GM04504 (cell line): ENCODE measurements at places on chromosomes 12 and 14.
A peak's percentile ranks its signal among the peaks of the same experiment; 100 is the strongest.

- no peak for DNase-seq
These were observed 67.1 kb upstream of the HIF1A start for GRCh38 chr14:61628016-61628725.

DNA sequence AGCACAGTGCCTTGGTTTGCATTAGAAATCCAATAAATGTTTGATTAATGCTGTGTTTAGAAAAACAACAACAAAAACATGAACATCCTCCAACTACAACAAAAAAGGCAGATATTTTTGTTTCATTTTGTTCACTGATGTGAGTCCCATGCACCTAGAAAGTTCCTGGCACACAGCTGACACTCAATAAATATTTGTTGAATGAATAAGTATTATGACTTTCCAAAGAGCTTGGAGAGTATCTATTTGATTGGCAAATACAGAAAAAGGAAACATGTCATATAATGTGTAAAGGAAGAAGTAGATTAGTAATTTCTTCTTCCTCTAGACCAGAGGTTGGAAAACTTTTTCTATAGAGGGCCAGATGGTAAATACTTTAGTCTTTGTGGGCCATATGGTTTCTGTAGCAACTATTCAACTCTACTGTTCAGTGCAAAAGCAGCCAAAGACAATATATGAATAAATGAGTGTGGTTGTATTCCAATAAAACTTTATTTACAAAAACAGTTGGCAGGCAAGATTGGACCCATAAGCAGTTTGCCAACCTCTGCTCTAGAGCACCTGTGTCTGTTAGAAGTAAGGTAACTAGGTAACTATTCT lies 312.3 kb upstream of the DIO2 start:
- peak; percentile 10 for DNase-seq

GRCh38 chr14:103500148-103500990 lies 22.3 kb downstream of the CKB start:
- no peak for DNase-seq

DNA sequence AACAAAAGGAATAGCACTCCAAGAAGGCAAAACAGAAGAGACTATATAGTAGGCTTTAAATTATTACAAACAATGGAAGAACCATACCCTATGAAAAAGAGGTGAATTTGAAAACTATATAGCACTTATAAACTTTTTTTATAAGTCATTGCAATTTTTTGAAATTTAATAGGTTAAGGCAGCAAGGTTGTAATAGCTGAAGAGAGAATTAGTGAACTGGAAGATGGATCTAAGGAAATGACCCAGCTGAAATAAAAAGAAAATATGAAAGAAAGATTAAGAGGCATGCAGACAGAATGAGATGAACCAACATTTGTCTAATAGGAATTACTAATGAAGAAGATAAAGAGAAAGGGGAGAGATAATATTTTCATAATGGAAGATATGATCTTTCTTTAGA lies 9.8 kb downstream of the TESC start:
- DNase-seq = no peak

DNA sequence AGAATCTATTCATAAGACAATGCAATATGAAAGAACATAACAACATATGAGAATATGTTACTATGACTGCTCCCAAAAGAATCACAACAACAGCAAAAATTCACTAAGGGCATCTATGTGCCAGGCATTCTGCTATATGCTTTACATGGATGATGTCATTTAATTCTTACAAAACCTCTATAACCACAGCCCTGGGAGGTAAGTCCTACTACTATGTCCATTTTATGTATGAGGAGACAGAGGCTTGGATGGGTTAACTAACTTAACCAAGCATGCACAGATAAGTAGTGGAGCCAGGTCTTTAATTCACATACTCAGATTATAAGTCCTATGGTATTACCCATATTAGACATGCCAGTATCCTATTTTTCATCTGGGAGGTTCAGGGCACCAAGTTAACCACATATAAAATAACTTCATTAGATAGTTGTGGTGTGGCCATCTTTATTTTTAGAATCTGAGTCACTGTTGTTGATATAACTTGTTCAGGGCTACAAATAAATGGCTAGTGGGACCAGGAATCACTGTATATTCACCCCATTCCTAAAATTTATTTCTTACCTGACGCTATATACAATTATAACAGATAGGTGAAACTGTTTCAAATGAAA lies 33.2 kb upstream of the RAD51AP1 start:
- no peak for DNase-seq

GRCh38 chr12:49930515-49931288 lies 19.8 kb upstream of the AQP2 start:
- peak; percentile 21 for DNase-seq

DNA sequence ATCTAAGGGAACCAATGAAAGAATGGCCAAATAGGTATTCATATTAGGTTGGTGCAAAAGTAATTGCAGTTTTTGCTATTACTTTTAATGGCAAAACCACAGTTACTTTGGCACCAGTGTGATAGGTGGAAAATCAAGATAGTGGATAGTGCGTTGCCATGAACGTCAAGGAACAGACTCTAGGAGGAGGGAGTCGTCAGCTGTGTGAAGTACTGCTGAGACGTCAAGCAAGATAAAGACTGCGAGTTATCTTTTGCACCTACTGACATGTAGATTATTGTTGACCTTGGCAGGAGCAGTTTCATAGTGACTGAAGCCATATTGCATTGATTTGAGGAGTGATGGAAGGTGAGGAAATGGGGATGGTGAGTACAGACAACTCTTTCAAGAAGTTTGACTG lies 8.3 kb downstream of the YLPM1 start:
- no peak for DNase-seq

DNA sequence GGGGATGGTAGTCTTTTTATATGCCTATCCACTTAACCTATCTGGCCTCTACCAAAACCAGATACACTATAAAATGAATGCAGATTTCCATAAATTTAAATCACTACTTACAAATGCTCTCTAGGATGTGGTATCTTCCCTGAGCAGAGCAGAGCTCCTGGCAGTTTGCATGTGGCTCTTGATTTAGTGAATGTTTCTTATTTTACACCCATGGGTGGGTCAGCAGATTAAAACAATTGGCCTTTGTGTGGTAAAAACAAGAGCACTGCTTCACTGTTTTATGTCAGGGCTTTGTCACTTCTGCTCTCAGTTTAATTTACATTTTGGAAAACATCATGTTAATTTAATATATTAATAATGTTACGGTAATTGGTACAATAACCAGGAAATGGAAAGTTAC lies 5.5 kb downstream of the TAS2R19 start:
- no peak for DNase-seq

DNA sequence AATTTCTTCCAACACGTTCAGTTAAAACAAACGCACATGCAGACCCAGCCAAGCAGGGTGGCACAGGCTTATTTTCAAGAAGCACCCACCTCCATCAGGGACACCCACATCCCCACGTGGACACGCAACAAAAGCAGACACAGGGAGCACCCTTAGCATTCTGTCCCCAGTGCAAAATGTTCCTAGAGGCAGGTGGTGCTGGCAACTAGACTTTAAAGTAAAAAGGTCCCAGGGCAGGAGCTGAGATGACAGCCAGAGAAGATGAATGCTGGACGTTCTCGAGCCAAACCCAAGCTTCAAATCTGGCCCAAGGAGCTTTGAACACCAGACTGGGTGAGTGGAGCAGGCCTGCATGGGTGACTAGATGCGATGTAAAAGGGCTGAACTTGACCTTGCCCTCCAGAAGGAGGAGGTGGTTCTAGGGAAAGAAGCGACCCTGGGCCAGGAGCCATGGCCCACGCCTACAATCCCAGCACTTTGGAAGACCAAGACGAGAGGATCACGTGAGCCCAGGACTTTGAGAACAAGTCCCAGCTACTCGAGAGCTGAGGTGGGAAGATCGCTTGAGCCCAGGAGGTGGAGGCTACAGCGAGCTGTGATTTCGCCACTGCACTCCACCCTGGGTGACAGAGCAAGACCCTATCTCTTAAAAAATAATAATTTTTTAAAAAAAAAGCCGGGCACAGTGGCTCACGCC lies 47.3 kb downstream of the KDM2B start:
- DNase-seq = no peak

DNA sequence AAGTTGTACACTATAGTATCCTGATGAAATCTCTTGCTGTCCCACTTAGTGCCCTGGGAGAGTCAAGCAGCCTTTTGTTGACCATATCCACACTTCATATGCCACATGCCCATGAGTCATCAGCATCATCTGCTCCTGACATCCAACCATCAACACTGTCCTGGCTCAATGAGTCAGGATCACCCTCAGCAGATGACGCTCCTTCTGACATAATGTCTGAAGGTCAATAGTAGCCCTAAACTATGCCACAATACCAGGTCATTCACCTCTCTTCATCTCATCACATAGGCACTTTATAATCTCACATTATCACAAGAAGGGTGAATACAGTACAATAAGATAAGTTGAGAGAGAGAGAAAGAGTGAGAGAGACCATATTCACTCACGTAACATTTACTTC lies 369.0 kb upstream of the FAR2 start:
- DNase-seq = peak; percentile 20

DNA sequence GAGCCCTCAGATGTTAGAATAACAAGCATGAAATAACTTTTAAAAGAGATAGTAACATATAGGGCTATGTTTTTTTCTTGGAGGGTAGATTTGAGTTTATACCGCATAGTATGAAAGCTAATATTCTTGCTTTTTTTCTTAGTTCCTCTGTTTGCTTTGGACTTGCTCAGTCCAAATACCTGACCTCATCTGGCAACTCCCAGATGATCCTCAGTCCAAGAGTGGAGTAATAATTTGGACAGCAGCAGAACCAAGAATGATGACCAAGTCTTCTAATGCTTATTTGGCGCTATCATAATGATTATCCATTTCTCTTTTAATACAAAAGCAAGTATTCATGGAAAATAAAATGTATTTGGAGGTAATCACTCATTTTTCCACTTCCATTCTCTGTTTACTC lies 45.6 kb downstream of the GUCY2C start:
- DNase-seq = no peak

DNA sequence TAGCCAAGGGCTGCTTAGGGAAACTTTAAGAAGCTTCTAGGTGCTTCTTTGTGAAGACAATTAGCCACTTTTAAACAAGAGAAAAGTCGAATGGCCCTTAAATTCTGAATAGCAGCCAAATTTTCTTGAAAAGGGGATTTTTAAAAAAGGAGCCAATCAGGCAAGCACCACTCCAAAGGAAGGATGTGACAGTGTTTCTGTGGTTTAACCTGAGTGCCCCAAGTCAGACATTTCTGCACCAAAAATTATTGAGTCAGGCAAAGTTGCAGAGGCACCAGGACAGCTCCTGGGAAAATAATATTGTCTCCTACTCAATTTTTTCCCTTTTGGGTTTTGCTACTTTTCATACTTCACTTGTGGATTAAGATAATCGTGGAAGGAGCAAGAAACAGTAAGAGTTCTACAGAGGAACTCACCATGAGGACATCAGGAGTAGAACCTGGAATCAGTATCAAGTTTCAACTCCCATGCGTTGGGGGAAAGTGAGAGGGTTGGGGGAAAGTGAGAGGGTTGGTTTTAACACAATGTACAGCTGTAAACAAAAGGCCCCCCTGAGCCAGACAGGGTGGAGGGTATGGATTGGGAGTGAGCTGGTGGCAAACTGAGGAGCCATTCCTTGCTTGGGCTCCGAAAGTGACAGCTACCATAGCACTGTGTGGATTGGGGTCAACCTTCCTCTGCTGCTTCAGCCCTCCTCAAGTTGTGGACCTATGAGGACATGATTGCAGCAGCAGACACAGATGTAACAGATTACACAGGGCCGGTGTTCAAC lies 90.8 kb downstream of the SLC38A1 start:
- no peak for DNase-seq

DNA sequence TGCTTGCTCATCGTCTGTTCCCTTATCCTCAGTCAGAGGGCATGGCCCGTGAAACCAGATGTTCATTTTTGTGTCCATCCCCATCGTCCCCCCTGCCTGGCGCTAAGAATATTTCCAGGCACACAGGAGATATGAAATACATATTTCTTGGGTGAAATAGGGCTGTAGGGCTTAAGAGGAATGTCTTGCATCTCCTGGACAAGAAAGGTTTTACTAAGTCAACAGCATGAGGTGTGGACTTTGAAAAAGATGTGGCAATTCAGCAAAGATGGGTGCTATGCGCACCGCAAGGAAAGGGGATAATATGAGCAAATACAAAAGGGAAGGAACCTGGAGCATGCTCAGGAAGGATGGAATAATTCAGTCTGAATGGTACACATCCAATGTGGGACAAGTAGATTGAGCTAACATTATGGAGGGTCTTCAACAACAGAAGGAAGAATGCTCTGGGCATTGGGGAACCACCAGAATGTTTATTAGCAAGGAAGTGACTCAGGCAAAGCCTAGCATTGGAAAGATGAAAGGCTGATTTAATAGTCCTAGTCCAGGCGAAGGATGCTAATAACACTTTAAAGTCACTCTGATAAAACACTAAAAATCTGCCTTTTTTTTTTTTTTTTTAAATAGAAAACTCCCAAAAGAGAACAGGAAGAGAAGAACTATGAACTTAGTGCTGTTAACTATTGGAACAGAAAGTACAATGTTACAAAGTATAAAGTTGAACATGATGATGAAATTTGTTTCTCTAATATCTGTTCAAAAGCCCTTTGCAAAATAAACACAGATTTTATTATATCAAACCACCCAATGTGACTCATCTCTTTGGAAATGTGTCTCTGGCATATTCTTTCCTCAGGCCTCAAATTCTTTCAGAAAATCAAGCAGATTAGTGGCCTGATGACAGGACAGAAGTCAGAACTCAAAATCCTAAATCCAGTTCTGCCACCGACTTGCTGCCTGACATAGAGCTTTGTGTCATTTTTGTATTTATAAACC lies 449.5 kb downstream of the BCAT1 start:
- peak; percentile 3 for DNase-seq

- no peak for DNase-seq
These were observed 250.1 kb downstream of the DIO2 start for GRCh38 chr14:79961197-79961596.

- DNase-seq = no peak
These were observed 65.0 kb upstream of the ASPG start for GRCh38 chr14:104020471-104020870.

GRCh38 chr12:83432176-83432719 lies 745.5 kb downstream of the TMTC2 start:
- no peak for DNase-seq

DNA sequence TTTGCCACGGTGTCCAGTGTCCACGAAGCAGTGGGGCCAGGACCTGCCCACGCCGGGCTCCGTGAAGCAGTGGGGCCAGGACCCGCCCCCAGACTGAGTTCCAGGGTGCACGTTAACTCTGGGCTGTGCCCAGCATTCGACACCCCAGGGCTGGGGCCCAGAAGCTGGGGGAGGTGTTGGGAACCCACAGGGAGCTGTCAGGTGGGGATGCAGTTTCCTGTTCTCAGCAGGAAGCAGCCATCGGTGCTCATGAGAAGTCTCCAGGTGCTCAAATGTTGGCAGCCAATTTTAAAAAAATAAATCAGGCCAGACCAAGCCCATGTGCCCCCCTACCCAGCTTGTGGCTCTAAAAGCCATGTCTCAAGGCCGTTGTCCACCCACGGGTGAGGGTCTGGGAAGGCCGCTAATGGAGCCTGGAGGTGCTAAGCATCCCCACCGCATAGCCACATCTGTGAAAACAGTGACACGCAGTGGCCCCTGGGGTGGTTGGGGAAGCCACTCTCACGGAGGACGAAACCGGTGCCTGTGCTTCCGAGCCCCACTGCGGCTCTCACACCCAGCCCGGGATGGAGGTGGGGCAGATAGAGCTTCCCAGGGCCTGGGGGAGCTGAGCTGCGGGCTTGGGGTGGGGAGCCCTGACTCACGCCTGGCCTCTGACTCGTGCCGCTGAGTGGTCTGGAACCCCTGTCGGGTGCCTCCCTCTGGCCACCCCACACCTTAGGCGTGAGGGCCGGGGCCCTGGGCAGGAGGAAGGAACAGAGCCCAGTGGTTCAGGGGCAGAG lies 53.5 kb downstream of the FBRSL1 start:
- DNase-seq = no peak
